ENCODE measurements at places on chromosomes 11 and 22.

- DNase-seq = no peak
Observed at GRCh38 chr11:33262011-33262645, 4.9 kb downstream of the HIPK3 start.

- no peak for DNase-seq
Observed at GRCh38 chr11:66020618-66021357, 5.5 kb downstream of the CATSPER1 start.

DNA sequence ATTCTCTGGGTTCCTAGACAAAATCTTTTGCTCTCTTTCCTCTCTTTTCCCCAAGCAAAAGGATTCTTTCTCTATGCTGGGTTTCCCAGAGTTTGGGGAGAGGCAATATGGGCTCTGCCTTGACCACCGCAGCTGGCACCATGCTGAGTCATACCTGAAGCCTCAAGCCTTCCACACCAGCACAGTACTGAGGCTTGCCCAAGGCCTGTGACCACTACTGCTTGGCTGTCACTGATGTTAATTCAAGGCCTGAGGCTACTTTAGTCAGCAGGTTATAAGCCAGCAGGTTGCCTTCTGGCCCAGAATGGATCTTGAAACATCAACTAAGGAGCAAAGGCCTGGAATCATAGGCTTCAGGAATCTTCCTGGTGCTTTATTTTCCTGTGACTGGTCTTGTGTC lies 185.3 kb downstream of the DYNC2H1 start:
- no peak for DNase-seq

DNA sequence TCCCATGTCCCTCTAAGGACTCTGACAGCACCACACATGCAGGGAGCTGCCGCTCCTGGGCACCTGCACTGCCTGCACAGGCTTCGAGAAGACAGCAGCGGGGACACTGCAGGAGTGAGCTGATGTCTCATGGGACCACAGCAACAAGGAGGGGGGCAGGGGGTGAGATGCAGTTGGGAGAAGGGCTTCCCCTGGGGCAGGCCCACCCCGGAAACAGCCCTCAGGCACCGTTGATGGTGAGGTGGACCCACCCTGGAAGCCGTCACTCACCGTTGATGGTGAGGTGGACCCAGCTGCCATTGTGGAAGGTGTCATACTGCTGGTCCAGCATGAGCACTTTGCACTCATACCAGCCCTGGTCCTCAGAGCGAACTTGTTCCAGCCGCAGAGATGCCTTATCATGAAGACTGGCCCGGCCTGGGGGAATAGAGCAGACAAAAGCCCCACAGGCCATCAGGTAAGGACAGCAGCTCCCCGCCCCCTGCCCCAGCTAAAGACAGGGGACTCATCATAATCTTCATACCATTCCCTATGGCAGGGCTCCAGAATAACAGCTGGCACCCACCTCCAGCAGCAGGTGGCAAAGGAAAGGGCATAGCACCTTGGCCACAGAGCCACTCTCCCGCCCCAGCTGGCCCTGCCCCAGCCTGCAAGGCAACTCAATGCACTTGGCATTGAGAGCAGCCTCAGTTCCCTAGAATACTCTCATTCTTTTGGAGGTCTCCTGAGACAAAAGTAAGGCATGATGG lies 12.6 kb downstream of the IGSF9B start:
- no peak for DNase-seq

DNA sequence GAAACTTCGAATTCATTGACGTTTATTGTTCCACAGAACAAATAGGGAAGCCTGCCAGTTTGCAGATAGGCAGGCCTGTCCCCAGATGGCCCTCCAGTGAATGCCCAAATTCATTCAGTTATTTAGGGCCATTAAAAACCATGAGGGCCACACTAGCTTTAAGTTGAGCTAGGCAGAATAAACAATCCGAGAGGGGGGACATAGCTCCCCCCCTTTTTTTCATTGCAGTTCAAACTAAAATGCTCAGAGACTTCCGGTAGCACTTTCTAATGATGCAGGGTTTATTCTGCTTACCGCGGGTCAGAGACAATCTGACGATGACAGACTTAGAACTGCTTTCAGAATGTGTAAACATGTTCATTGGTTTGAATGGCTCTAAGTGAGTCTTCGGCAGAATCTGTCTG lies 72.0 kb downstream of the ZBTB16 start:
- DNase-seq = no peak

DNA sequence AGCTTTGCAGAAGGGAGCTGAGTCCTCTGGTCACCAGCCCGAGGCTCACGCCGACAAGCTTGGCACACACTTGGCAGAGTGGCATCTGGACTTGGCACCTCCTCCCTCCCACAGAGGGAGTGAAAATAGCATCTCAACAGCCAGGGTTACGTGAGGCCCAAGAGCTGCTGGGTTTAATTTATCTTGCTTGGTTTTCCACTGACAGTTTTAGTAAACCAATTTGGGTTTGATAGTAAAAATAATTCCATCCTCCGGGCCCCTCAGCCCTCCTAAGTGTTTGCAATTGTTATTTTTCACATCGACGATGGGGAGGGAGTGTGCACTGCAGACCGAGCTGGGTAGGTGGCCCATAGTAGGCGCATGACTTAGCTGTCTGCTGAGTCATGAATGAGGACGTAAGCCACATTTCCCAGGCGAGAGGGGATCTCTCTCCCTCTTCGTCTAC lies 107.6 kb upstream of the ASPHD2 start:
- DNase-seq = no peak

DNA sequence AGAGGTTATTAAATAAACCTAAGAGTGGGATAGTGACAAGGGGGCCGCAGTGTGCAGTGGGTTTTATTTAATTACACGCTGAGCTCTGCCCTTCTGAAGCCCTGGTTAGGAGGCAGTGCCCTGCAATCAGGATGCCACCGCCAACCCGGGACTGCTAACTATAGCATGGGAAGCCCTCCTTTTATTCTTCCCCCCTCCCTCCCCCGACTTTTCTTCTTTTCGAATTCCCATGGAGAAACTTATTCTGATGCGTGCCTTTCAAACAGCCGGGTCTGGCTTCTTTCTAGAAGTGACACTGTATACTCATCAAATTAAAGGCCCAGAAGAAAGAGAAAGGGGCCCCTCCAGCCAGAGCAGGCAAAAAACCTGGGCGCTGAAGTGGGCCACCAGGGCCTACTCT lies 91.3 kb upstream of the ANO1 start:
- no peak for DNase-seq

DNA sequence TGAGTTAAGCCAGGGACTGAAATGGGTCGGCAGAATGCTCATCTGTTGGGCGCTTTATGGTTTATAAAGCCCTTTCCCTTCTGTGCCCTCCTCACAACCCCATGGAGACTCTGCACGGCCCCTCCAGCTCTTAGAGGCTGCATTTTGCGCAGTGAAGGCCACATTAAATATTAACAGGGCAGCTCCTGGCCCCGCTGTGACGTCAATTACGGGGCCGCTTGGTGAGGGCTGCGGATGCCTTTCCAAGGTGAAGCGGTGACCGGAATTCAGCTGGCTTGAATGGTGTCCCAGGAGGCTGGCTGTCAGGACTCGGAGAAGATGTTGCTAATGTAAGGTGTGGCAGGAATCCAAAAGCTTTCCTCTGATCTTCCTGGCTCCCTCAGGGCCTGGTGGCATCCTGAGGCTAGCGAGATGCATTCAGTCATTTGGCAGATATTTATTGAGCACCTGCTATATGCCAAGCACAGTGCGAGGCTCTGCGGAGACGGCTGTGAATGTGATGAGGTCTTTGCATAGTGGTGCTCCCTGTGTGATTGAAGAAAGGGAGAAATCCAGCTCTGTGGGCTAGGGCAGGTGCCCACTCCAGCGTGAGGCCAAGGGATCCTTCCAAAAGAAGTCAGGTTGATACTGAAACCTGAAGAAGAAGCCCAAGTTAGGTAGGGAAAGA lies 10.4 kb upstream of the YWHAH start:
- no peak for DNase-seq

- no peak for DNase-seq
Observed at GRCh38 chr22:37403267-37403960, 23.9 kb downstream of the ELFN2 start.

DNA sequence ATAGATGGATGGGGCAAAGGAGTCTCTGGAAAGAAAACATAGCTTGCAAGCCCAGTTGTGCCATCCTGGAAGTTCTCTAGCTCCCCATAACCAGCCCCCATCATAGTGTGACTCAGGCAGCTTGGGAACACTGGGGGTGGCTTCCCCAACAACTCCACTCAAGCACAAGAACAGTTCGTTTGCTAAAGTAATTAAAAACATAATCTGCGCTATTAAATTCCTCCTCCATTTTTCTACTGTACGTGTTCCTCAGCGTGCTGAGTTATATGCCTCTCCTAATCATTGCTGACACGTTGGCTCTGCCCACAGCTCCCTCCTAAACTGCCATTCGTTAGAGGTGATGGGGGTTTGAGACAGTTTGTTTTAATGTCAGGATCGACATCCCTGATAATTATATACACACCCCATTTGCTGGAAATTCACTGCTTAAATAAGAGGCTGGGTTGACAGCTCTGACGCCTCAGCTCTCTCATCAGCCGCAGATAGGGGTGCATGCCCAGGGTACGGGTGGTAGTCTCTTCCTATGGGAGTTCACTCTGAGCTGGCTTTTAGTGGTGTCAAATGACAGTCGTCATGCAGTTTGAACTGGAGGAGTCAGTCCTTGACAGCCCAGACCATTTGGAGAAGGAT lies 59.5 kb upstream of the SEZ6L start:
- DNase-seq = no peak

GRCh38 chr22:23984430-23984829 lies 4.5 kb downstream of the GSTT2 start:
- DNase-seq = no peak

DNA sequence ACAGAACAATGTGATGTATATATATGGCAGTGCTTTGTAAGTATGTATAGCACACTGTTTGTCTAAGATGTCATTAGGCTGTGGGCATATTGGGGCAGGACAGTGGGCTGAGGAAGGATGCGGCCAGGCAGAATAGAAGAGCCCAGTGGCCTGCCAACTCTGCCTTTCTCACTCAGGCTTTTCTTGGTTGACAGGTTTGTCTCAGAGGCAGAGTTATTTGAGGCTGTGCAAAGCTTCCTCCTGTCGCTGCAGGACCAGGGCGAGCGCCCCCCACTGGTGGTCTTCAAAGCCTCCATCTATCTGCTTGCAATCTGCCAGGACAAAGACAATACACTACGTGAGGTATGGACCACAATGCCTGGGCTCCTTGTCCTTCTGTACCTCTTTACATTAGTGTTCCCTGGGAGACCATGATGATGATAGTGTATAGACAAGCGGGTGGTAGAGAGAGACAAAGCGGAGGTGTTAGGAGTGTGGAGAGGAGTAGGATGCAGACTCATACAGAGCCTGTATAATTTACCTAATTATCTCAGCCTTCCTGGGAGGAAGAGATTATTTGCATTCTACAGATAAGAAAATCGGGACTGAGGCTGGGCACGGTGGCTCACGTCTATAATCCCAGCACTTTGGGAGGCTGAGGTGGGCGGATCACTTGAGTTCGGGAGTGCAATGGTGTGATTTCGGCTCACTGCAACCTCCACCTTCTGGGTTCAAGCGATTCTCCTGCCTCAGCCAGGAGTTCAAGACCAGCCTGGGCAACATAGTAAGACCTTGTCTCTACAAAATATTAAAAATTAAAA lies 37.3 kb upstream of the CCDC134 start:
- DNase-seq = no peak

DNA sequence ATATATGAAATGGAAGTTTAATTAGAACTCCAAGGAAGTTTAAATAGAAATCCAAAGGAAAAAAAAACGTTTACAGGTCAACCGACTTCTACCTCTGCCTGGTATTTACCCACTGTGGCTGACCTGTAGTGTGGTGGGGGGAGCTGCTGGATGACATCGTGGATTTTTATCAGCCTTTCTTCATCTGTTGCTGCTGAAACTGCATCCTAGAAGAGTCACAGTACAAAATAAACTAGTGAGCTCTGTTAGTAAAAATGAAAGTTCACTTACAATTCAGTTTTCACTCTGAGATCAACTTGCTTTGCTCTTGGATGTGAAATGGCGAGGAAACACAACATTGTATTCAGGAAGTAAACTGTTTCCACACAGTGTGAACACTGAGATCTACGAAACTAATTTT lies 43.2 kb upstream of the TP53AIP1 start:
- no peak for DNase-seq

- no peak for DNase-seq
Observed at GRCh38 chr11:31150011-31150410, 219.5 kb downstream of the DCDC1 start.

DNA sequence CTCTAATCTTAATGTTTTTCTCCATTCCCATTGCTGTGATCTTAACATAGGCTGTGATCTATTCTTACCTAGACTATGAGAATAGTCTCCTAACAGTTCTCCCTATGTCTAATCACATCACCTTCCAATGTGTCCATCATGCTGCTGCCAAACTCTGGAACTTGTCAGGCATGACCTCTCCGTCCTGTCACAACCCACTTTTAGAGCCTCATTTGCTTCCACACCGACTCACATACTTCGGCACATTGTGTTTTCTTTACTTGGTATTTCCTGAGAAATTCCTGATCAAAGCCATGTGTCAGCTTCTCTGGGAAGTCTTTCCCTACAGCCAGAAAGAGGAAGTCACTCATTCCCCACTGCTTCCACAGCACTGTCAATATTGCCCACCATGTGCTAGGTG lies 40.5 kb upstream of the BIRC3 start:
- no peak for DNase-seq

- no peak for DNase-seq
Observed at GRCh38 chr11:69892986-69893555, 73.9 kb upstream of the FGF3 start.

DNA sequence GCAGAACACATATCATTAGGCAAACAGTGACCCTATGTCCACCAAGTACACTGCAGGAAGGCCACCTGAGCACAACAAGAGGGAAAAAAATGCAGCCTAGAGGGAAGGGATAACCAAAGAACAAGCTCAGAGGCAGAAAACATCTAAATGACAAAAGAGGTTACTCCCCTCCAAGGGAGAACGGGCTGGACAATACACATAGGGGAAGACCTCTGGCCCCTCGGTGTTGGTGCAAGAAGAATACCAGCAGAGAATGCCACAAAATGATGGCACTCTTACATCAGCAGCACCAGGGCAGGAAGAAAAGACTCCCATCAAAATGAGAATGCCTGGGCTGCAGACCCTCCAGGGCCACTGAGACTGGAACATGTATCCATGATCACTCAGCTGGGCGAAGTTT lies 66.6 kb upstream of the OPCML start:
- no peak for DNase-seq

DNA sequence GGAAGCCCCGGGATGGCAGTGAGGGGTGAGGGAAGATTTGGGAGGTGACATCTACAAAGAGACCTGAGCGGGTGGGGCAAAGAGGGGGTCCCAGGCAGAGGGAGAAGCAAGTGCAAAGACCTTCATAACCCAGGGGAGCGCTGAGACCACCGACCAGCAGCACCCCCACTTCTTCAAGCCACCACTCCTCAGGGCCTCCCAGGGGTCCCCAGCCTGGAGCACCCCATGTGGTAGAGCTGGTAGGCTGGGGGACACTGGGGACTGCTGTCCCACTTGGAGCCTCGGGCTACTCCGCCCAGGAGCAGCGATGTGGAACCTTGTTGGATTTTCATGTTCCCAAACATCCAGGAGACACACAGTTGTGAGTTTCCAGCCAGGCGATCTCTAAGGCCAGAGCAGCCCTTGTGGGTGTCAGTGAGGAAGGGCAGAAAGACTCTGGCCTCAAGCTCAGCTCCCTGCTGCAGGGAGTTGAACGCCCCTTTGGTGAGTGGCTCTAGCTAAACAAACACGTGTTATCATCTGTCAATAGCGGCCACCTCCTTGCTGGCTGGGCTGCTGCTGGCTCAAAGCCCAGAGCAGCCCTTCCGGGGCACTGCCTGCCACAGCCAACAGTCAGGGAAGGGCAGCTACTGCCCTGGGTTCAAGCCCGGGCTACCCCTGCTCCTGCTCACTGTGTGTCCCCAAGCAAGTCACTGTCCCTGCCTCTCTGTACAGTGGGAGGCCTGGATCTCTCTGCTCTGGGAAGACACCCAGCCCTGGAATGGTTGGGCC lies 25.7 kb upstream of the CHKA start:
- DNase-seq = no peak

GRCh38 chr22:33271390-33272161 lies 213.4 kb upstream of the SYN3 start:
- DNase-seq = no peak
